ENCODE measurements at places on chromosomes 16 and 17.

DNA sequence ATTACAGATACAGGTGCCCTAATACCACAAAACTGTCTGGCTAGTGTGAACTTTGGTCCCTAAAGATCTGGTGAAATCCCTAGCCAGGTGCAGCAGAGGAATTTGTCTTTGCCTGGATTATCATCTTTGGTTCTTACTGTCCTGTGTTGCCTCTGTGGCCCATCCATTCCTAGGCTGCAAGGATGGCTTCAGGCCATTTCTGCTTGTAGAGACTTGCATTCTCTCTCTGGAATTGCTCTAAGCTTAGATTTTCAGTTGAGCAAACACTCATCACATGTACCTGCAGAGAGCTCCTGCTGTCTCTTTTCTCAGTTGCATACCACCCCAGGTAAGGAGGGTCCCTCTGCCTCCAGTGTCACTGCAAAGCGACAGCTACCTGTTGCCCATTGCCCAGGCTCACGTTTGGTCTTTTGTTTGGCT lies 114.9 kb downstream of the PRKCA start:
- DNase-seq: no peak

GRCh38 chr16:89293276-89294143 lies 76.0 kb downstream of the ZNF778 start:
- DNase-seq: no peak

GRCh38 chr16:68274441-68274840 lies 10.1 kb downstream of the SLC7A6 start:
- DNase-seq: no peak

GRCh38 chr16:62665269-62665668 lies 629.0 kb upstream of the CDH8 start:
- no peak for DNase-seq

DNA sequence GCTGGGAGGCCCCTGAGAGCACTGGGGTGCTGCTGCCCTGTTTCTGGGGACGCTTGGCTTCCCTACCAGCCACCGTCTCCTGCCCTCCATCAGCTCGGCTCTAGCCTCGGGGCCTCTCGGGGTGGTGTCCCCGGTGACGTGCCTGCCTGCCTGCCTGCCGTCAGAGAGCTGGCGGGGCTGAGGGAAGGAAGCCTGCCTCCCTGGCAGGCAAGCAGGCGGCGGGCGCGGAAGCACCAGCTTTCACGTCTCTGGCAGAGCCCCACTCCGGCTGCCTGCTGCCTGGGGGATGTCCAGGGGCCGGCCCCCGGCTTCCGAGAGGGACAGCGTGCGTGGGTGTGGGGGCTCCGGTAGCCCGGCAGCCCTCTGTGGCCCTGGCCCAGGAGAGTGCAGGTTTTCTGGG lies 9.3 kb downstream of the CENPX start:
- no peak for DNase-seq

DNA sequence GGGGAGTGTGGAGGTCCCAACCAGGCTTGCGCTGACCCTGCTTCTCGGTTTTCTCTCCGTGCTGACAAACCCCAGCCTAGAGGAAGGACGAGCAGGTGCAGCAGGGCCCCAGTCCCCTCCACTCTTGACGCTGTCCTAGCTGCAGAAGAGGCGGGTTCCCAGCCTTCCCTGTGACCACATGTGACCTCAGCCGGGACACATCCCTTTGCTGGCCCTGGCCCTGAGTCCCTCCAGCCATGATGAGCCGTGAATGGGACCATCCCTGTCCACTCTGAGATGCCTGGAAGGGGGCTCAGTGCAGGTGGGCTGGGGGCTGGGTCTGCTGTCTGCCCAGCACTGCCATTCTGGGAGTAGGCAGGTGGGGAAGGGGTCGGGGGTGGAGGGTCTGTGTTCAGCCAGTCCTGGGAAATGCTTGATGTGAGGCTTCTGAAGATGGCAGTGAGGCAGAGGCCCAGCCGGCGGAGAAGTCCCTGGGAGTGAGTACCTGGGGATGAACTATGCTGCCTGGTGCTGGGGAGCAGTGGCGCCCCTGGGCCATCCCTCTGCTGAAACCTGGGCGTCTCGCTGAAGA lies 1.9 kb upstream of the TUBB3 start:
- DNase-seq: no peak

GRCh38 chr16:17387256-17387655 lies 83.5 kb downstream of the XYLT1 start:
- peak; percentile 57 for DNase-seq

DNA sequence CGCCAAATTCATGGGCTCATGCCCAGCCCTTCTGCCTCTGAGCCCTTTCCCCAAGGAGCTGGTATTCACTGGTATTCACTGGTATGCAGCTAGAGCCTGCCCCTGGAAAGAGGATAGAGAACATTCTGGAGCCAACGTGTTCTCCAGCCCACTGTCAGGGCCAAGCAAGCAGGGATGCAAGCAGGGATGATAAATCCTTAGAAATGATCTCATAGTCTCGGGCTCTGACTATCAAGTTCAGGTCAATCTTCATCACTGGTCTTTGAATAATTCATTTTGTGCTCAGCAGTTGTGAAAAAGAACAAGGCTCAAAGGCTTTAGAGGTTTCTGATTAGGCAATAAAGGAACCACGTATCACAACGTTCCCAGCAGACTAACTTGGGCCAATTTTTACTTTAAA lies 57.3 kb downstream of the CACNG5 start:
- DNase-seq: no peak

GRCh38 chr17:80664217-80664790 lies 119.7 kb downstream of the RPTOR start:
- no peak for DNase-seq

DNA sequence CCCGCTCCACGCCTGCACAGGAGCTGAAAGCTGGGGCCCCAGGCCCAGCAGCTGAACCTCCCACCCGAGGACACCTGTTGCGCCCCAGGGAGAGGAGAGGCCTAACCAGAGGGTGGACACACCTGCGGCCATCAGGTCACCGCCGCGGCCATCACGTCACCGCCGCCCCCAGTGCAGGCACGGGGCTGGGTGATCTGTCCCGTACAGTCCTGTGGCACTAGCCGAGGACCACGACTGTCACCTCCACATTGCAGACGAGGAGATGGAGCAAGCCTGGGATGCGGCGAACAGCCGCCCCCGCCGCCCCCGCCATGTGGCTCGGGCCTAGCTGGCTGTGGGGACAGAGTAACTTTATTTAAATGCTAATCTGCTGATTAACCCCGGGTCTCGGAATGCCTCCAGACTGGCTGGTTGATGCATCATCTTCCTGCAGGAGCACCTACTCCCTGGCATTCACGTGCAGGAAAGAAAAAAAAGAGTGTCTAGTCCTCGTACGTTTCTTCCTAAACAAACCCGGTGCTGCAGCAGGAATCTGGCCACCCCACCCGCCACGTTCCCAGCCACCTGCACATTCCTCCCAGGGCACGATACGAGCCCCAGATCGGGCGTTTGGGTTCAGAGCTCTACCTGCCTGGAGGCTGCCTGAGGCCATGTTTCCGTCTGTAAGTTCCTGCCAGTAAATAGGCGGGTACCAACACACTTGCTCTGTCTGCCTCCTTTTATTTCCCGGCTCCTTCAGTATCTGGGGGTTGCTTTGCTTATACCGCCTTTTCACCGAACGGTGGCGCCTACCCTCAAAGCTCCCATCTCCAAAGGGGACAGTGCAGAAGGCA lies 29.9 kb downstream of the PIEZO1 start:
- no peak for DNase-seq

DNA sequence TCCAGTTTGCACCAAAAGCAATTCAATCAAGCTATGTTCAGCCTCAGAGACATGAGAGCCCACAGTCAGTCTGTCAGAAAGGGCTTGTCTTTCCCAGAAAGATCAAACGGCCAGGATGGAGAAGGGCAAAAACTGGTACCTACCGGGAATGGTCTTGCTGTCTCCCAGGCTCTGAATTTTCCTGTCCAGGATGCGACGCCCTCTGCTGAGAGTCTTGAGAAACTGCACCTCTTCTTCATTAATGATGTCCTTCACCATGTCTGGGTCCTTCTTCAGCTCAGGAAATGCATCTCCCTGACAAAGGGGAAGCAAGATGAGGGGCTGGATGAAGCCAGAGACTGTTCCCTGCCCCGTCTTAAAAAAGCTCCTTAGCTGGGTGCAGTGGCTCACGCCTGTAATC lies 15.8 kb upstream of the EXOSC6 start:
- no peak for DNase-seq

DNA sequence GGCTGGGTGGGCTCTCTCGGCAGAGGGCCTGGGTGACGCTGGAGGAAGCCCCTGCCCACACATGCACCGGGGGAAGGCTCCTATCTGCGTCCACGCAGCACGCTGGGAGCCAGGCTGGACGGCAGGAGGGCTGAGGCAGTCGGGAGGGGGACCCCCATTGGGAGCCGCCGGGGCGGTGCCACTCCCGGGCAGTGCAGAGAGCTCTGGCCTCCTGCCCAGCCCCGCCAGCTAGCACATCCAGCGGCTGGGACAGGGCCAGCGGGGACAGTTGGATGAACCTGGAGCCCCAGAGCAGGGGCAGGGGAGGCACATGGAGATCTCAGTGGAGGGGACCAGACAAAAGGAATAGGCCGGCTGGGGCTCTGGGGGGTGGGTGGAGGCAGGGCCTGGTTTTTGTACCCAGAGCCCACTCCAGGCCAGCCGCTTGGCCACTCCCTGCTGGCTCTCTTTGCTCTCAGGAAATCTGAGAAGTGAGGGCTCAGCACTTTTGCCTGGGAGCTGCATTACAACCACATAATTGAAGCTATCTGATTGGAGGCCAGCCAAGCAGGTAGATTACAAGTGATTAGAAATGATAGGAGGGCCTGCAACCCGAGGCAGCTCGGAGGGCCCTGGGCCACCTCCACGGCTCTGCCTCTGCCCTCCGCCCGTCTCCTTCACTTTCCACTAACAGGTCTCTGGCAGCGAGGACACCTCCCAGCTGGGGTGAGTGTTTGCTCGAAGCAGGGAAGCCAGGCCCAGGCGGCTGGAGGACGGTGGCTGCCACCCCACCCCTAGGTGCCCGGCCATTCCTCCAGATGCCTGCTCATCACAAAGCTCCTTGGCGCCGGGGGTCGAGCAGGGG lies 40.1 kb downstream of the ENGASE start:
- DNase-seq: no peak

DNA sequence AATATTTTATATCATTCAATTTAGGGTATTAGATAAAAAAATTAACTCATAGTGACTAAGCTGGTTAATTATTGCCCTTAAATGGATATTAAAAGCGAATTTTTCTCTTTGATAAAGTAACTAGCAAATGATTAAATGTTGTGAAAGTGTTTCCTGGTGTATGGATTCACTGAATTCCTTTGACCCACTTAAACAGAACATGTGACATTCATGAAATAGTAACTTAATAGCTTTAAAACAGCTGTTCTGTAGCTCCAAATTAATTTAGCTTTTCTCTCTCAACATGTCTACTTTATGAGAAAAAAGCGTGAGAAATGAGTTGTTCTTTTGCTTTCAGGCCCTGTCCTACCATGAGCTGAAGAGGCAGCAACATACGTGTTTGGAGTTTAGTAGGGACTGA lies 36.4 kb upstream of the APPBP2 start:
- DNase-seq: no peak

DNA sequence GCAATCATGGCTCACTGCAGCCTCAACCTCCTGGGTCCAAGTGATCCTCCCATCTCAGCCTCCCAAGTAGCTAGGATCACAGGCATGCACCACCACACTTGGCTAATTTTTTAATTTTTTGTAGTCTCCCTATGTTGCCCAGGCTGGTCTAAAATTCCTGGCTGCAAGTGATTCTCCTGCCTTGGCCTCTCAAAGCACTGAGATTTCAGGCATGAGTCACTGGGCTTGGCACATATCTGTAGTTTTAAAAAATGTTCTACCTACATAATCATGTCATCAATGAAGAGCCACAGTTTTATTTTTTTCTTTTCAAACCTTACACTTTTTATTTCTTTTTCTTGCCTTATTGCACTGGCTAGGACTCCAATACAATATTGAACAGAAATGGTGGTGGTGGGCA lies 33.1 kb upstream of the COL1A1 start:
- DNase-seq: no peak

GRCh38 chr16:11016993-11017392 lies 72.6 kb downstream of the CLEC16A start:
- DNase-seq: no peak

DNA sequence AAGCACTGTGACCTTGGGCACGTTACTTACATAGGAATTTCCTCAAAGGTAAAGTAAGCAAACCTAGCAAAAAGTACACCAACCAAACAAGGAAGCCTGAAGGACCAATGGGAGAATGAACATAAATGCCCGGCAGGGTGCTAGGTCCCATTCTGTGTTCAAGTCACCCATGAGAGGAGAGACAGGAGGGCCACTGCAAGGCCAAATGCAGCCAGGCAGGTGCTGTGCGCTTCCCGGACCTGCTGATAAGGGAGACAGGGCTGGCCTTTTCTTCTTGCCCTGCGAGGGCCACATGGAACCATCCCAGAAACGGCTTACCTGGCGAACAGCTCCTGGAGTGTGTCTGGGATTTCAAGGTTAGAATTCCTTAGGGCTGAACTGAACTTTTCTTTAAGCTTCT lies 69.0 kb downstream of the GTF3C1 start:
- no peak for DNase-seq

DNA sequence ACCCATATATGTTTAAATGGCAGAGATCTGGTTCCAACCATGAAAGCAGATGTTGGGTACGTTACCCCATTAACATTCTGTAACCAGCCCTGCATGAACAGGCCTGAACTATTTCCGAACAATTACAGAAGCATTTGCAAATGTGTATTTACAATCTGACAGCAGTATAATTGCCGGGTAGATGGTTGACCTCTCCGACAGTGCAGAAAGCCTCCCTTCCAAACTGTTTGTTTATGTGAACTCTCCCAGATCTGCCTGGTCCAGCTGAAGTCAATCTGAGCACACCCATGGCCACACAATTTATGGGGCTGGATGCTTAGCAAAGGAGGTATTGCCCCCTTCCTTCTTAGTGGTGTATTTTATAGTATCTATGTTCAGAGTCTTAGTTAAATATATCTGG lies 21.8 kb downstream of the NUDT7 start:
- DNase-seq: no peak

All from NCI-H524 treated with DMSO at 0.1 percent for 48 hours (cell line).